ENCODE measurements at places on chromosomes 7 and 10.
A peak's percentile ranks its signal among the peaks of the same experiment; 100 is the strongest.

DNA sequence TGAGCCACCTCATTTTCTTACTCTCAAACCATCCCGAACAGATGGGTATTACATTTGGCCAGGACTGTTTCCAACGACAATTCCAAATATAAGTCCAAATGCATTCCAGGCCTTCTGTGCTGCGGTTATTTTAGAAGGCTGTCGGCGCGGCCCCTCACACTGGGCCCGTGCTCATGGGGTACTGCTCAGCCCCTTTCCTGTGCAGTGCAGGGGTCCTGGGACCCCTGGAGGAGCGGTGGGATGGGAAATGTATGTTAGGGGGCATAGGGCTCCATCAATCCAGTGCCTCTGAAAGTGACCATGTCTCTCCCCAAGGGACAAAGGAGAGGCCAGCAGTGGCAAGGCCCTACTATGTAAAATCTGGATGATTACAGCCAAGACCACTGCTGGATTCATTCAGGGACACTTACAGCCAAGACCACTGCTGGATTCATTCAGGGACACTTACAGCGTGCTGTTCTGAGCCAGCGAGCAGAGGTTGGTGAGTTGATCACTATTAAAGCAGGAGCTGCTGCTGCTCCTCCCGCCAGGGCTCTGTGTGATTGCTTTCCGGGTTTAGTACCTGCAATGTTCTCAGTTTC is 66.3 kb downstream of the CHST15 start:
- DNase-seq: no peak

GRCh38 chr7:76260171-76260703 is 42.2 kb upstream of the HSPB1 start:
- DNase-seq: peak; percentile 17

- DNase-seq: no peak
These were observed 1.9 kb downstream of the AKR1C3 start for GRCh38 chr10:5096108-5096507.

DNA sequence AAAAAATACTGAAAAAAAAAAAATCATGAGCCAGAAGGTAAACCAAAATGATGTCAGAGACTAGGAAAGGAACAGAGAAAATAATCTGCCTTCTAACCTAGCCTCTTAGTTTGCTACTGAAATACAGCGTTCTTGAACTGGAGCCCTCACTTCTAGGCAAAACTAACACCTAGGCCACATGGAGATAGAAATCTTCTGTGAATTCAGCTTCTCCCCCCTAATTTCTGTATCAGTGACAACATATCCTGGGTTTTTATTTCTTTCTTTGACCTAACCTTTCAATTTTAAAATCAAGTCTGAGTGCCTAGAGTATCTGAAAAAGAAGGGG is 100.1 kb upstream of the GLCCI1 start:
- no peak for DNase-seq

DNA sequence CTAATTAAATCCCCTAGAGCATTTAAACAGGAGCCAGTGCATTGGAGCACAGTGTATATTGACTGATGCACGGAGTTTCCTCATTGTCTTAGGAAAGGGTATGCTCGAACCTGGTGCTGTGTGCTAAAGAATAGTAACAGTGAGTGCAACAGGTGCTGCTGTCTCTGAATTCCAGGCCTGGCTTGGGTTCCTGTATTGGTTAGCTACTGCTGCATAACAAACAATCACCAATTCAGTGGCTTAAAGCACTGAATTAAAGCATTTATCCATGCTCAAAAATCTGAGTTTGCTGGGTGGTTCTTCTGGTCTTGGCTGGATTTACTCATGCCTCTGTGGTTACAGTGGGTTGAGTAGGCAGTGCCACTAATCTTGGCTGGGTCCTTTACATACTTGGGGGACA is 1.8 kb upstream of the PNLIPRP1 start:
- DNase-seq: no peak

GRCh38 chr7:725223-726005 is 1.1 kb upstream of the DNAAF5 start:
- no peak for DNase-seq

DNA sequence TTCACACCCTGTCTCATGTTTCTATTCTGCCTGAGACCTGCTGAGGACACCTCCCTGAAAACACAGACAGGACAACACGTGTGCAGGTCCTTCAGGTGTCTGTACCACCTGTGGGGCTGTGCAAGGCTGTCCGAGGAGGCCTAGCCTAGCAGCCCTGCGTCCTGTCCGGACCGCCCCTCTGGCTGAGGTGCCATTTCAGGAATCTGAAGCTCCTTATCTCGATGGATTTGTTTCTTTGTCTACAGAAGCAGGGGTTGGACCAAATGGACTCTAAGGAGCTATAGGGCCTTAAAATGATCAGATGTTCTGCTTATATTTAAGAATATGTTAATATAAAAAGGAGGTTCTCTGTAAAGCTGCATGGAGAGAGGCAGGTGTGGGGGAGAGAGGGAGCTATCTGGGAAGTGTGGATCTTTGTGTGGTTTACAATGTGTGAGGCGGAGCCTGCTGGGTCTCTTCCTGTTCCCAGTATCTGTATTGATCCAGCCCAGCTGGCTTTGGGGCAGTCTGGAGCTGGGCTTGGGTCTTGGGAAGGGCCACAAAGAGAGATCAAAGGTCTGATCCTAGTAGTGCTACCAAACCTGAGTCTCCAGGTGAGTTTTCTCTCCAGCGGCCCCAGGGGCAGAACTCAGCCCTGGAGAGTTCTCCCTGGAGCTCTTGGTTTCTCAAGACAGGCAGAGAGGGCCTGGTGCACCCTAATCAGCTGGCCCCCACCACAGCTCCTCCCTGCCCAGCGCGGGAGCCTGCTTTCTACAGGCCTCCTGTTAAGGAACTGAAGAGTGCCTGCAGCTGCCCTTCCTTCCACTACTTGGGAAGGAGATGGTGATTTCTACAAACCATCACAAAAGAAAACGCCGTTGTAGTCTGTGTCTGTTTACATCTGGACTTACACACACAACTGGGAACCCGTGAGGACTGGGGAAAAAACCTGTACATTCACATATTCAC is 3.4 kb upstream of the MNX1 start:
- no peak for DNase-seq

DNA sequence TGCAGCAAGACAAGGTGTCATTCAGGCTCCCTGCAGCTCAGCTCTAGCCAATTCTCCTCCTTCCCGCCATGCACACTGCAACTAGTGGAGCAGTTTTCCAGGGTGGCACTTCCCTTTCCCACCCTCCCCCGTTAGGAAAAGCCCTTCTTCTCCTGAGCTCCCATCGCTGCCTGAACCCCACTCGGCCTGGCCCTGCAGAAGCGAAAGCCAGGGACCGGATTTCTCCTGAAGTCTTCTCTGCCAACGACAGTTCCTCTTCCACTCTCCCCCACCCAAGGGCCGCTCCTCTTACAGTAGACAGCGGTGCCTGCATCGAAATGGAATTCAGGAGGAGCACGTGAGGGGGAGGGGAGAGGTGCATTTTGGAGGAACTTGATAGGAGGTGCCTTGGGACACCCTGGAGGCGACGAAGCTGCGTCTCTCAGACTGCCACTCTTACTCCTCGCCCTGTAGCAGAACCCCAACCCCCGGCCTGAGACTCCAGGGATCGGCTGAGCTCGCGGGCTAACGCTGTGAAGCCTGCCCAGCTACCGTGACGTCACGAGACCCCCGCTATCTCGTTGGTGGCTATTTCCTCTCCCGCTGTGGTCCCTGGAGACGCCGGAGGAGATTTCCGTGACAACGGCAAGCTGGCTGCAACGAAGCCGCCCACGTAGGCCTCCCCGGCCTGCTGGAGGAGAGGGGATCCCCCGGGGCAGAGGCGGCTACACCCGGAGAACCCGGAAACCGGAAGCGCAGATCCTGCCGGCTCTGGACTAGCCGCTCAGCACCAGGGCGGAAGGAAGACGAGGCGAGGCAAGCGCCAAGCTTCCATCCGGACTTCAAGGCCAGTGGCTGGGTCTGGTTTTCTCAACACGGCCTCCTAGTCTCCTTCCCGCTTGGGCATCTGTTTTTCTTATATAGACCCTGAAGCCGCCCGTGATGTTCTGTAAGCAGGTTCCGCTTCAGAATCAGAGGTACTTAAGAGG is 109.7 kb downstream of the RALA start:
- DNase-seq: peak; percentile 91

- DNase-seq: no peak
These were observed 730.8 kb downstream of the PHTF2 start for GRCh38 chr7:78529392-78529791.

DNA sequence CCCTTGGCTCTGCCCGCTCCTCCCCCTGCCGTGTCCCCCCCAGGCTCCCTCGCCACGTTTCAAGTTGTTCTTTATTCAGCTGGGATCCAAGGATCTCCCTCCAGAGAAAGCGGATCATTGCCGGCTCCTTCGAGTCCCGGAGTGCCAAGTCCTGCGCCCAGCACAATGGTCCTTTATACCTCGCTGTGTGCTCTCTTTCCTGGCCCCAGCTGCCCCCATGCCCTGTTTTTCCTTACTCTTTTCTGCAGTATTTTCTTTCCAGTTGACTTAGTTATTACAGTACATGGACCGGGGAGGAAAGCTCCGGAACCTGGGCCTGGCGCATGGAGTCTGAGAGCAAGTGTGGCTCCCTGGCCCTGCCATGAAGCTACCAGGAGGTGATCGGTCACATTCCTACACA is 88.1 kb upstream of the KMT2C start:
- no peak for DNase-seq

- DNase-seq: no peak
These were observed 40.3 kb upstream of the SH2D4B start for GRCh38 chr10:80497187-80498077.

DNA sequence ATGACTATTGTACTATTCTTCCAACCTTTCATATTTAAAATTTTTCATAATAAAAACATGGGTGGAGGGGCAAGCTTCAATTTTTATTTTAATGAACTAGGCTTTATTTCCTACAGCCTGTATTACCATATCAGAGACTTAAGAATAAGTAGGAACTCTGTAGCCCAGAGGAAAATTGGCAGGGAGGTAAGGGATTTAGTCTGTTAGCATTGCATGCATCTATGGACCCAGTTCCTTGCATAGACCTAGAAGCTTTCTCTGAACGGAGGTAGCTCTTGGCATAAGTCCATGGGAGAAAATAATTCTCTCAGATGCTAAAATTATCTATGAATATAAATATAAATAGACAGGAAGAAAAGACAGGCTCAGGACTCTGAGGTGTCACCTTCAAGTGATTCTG is 31.4 kb upstream of the CCDC6 start:
- DNase-seq: no peak

DNA sequence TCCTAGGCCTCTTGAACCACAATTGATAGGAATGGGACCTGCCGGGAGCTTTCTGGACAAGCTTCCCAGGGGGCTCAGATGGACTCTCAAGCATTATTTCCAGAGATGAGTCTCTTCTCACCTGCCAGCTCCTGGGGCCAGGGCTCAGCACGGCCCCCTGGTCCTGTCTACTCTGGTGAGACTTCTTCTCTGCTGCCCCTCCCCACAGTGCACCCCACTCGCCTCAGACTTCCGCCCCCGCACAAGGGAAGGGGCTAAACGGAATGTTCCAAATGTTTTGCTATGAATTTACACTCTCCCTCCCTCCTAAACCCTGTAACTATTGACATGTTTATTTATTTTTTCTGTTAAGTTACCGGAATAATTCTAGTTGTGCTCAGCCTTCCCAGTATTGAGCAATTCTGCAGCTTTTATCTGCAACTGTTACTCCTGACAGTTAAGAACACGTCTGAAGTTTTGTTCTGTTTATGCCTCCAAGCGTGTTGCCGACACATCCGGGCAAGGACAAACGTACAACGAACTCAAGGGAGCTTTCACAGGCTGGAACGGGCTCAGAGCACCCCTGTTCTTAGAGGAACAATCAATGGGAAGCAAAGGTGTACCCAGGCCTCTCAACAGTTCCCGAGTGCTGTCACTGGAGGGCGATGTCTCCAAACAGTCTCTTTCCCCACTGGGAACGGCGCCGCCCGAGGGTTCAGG is 55.2 kb downstream of the FHIP2A start:
- no peak for DNase-seq

DNA sequence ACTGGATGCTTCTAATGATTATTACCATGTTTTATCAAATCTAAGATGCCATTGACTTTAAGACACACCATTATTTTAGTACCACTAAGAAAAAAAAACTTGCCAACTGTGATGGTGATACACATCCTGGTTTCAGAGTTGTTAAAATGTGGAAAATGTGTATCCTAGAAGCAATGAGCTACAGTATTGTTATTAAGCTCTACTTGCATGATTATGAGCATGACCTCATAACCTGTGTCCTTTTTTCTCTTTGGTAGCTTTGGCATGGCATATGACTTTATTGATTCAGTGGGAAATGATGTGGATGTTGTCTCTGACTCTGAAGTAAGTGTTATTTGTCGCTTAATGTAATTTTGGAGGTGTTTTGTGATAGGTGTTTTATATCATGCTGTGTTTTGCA is 3.3 kb downstream of the EDRF1 start:
- no peak for DNase-seq

DNA sequence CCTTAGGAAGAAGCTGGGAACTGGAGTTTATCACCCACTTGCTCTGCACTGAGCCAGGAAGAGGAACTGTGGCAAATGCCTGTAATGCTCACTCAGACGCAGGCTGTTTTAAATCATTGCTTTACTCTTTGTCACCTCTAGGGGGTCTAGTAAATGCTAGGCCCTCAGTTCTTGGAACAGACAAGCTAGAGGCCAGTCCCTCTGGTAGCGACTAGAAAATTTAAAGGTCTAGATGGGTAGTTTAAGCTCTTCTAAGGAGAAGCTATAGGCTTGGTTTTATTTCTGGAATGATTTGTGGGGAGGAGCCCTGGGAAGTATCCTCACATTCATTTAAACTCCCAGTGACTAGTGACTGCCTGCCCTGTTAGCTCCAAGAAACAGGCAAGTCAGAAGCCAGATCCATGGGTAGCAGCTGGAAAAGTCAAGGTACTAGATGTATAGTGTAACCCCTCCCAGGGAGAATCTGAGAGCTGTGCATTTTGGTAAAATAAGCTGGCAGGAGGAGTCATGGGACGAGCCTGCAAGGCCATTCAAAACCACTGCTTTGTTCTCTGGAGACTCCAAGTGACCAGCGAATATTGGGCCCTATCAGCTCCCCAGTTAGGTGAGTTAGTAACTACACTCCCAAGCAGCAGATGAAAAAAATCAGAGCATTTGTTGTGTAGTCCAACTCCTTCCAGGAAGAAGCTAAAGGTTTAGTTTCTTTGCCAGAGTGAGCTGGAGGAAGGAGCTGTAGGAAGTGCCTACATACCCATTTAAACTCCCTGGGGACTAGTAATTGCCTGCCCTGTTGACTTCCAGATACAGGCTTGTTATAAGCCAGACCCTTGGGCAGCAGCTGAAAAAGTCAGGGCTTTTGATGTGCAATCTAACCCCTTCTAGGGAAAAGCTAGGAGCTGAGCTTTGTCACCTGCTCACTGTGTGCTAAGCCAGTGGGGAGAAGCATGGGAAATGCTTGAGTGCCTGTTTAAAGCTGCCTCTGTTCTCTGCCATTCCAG is 68.9 kb downstream of the DYNC1I1 start:
- DNase-seq: no peak

GRCh38 chr10:98272245-98272644 is 4.3 kb upstream of the LOXL4 start:
- DNase-seq: no peak

- DNase-seq: no peak
These were observed 155.4 kb downstream of the ZPBP start for GRCh38 chr7:49937608-49938007.

Data from activated T-helper 1 cell treated with anti-CD3 and anti-CD28 coated beads, Interleukin-2, amount 50 U/mL, for 16 hours (primary cell).